ENCODE measurements at places on chromosomes 11 and 22. TPM values are rescaled to one million over a fixed set of nuclear protein-coding genes. Genes with fewer than 3 reads are reported as not detected.

Gene SDHAF2
- total RNA-seq: 25.7 TPM

Gene OR52K2
- total RNA-seq: not detected

Gene CDC42EP2
- total RNA-seq: 16.5 TPM

Gene C22orf23
- total RNA-seq: 0.47 TPM

- no peak for DNase-seq
Observed at GRCh38 chr11:121117788-121118187, 16.7 kb downstream of the TECTA start.

DNA sequence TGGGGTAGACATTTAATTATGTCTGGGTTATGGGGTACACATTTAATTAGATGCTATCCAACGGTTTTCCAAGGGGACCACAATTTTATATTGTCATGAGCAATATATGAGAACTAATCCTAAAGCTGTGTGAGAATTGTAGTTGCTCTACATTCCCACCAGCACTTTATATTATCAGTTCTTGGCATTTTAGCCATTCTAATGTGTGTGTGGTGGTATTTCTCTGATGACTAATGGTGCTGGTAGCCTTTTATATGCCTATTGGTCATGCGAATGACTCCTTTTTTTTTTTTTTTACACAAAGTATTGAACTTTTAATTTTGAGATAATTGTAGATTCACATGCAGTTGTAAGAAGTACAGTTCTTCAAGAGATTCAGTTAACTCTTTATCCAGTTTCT is 26.2 kb downstream of the TMEM135 start:
- no peak for DNase-seq
